ENCODE measurements at places on chromosomes 4 and X. TPM values are rescaled to one million over a fixed set of nuclear protein-coding genes. Genes with fewer than 3 reads are reported as not detected.

DNA sequence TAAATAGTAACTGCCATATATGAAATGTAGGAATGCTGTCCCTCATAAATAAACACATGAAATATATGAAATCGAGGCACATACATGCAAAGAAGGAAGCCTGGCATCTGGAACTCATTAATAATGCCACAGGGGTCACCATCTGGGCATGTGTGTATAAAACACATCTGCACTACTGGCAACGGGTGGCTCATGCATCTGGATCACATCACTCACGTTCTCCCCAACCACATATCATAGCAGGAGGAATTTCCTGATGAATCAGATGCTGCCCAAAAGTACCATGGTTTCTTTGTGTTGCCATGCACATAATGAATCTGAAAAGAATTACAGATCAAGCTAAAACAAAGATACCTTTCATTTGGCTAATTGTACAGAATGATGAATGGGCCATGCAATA, 28.6 kb downstream of the RNF175 start:
- no peak for DNase-seq

- no peak for DNase-seq
Measured at GRCh38 chr4:39620551-39621313, 17.9 kb downstream of the SMIM14 start.

- DNase-seq, result no peak
Measured at GRCh38 chr4:103002551-103002950, 17.0 kb downstream of the SLC9B1 start.

Gene SHROOM3
- total RNA-seq, result 6.4 TPM

Gene SSX2
- not detected for total RNA-seq

GRCh38 chr4:76649086-76649485, 214.1 kb downstream of the SHROOM3 start:
- DNase-seq, result no peak

- DNase-seq, result no peak
Measured at GRCh38 chr4:72709475-72709874, 140.5 kb upstream of the ADAMTS3 start.

Gene HTN3
- total RNA-seq, result not detected

GRCh38 chrX:103369479-103369878, 6.9 kb upstream of the BEX3 start:
- DNase-seq, result no peak

DNA sequence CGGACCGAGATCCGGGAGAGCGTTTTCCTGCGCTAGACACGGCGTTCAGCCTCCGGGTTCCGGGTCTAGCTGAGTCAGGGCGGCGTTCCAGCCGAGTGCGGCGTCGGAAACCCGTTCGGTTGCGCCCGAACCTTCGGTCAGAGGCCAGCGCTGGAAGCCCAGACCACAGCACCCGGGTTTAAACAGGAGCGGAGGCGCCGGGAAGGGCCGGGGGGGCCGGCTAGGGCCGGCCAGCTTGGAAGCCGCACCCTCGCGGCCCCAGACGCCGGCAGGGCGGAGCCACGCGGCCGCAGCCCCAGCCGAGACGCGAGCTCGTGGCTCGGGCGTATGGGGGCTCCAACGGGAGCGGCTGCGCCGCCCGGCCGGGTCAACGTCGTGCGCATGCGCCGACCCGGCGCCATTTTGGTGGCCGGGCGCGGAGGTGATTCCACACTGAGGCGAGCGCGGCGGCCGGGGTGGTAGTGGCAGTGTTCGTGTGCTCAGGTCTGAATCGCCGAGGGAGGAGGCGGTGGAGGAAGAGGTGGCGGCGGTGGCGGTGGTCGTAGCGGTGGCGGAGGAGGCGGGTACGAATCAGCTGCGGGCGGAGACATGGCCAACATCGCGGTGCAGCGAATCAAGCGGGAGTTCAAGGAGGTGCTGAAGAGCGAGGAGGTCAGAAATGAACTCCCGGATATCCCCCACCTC, at the start of gene UBE2K:
UBE2K (plus strand) TSS at position 397 of the 684 bp plus-strand sequence; CDS start at position 589, 192 bp downstream.
- DNase-seq, result peak; percentile 88

- no peak for DNase-seq
Measured at GRCh38 chr4:117660668-117661067, 373.6 kb upstream of the NDST3 start.

DNA sequence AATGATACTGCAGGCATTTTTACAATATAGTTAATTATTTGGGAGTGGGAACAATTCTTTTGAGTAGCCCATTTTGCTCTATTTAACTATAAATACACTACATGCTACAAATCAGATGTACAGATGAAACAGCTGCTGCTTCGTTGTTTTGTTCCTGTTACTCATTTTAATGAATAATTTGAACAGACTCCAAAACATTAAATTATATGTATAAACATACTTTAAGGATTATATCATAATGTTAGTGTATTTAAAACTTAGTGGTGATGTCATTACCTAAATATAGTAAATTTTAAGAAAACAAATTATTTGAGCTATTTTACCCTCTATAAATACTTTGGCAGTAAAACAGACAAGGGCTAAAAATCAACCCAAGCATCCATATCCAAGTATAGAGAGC, 60.7 kb downstream of the GAB1 start:
- DNase-seq, result no peak

DNA sequence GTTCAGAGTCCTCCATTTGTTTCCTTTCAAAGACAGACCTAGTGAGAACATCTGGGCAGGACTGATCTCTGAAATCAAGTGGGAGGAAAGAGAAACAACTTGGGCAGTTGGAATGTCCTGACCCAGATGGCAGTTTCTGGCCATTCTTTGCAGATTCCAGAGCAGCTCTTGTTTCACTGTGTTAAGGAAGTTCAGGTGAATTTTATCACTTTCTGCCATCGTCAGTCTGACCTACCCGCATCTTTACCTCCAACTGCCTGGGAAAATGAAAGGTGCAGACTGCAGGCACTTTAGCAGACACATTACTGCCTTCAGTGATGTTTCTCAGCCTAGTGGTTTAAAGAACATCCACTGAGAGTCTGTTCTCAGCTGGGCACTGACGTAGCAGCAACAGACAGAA, 216.2 kb downstream of the CEP135 start:
- DNase-seq, result no peak

Gene CCSER1
- total RNA-seq, result 82.8 TPM

Gene HSFX1
- total RNA-seq, result 4.0 TPM

GRCh38 chrX:71118032-71118984, at the start of gene MED12:
TSS of gene MED12 (plus strand) at chrX:71118596. CDS start at chrX:71118755, 159 bp downstream.
- DNase-seq, result peak; percentile 90

GRCh38 chr4:102055805-102056204, 265.3 kb downstream of the BANK1 start:
- no peak for DNase-seq

Gene USP17L11
- not detected for total RNA-seq

DNA sequence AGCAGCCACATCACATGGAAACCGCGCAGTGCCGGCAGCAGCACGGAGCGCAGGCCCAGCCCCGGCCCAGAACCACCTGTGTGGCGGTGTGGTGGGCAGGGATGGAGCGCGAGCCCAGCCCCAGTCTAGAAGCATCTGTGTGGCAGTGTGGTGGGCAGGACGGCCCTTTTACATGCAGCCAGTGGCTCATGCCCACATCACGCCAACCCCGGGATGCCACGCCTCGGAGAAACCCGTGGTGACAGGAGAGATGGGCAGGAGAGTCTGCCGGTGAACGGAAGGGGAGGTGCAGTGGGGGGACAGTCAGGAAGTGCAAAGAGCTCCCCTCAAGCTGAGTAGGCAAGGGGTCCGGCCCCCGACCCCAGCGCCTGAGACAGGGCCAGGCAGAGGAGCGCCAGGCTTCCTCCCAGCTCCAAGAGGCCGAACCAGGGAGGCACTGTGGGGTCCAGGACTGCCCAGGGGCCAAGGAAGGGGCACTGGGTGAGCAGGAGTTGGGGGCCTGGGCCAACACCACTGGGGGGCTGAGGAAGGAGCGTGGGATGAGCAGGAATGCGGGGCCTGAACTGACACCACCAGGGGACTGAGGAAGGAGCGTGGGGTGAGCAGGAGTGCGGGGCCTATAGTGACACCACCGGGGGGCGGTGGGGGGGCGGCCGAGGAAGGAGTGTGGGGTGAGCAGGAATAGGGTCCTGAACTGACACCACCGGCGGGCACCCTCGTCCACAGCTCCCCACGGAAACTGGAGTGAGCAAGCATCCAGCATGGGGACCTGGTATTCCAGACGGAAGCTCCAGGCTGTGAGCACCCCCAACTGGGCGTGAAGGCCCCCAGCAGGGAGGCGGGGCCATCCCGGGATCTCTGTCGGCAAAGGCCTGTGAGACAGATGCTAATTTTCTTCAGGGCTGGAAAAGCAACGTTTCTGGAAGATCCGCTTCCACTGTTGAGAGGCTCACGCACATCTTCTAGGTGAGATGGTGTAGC, 28.8 kb downstream of the GAK start:
- DNase-seq, result no peak

Gene NDST4
- 0.99 TPM for total RNA-seq

- peak; percentile 68 for DNase-seq
Measured at GRCh38 chr4:99723612-99724011, 66.0 kb upstream of the C4orf54 start.

Gene LRIT3
- total RNA-seq, result 0.37 TPM

GRCh38 chrX:45233531-45233930, 32.9 kb upstream of the DIPK2B start:
- DNase-seq, result no peak

Gene WDFY3
- 168 TPM for total RNA-seq

- no peak for DNase-seq
Measured at GRCh38 chrX:52422884-52423283, 54.1 kb downstream of the XAGE2 start.

Gene GRIA2
- 4.1 TPM for total RNA-seq

Gene FRMPD4
- total RNA-seq, result 1.6 TPM

- no peak for DNase-seq
Measured at GRCh38 chrX:9133426-9133825, 99.5 kb upstream of the FAM9B start.

Gene BTC
- total RNA-seq, result 1.0 TPM

Gene CYSLTR1
- total RNA-seq, result 0.19 TPM

Gene SPANXN4
- 13.9 TPM for total RNA-seq

Gene CD40LG
- not detected for total RNA-seq

Gene PAGE2B
- 50.8 TPM for total RNA-seq

GRCh38 chr4:126766241-126766640, 866.5 kb upstream of the INTU start:
- no peak for DNase-seq

GRCh38 chr4:81257021-81257420, 42.0 kb upstream of the PRKG2 start:
- no peak for DNase-seq

DNA sequence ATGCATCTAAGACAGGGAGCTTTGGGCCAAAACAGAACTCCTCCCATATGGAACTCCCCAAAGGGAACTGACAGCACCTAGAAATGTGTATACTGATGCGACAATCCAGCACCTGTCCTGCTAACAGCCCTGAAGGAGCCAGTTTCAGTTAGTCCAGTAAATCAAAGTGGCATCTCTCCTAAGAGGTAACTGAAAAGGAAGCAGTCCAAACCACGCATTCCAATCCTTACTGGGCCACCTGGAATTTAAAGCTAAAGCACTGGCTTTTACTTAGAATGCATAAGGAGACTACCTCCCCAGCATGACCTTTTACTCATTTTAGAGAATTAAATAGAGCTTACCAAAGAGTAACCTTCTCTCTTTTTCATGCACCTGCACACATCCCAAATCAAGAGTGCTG, 586.8 kb upstream of the PITX2 start:
- DNase-seq, result no peak

Gene PTPN13
- 48.9 TPM for total RNA-seq

Gene CXCL10
- not detected for total RNA-seq

Gene NAA11
- 17.2 TPM for total RNA-seq

DNA sequence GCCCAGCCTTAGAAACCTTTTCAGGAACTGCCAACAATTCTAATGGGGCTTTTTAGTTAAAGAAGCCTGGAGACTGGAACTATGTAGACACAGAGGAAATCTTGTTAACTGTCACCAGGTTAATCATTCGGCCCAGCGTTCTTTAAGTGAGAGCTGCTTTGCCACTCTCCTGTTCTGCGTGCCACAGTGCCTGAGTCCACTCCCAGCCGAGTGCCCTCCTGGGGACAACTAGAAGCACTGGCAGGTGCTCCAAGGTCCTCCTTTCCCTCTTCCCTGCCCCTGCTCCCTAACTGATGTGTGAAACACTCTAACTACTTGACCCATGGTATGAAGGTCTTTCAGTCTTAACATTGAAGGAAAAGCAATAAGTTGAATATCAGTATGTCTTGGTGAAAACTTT, 151.2 kb upstream of the TLL1 start:
- DNase-seq, result no peak

- no peak for DNase-seq
Measured at GRCh38 chr4:188554413-188554812, 415.2 kb downstream of the TRIML1 start.

DNA sequence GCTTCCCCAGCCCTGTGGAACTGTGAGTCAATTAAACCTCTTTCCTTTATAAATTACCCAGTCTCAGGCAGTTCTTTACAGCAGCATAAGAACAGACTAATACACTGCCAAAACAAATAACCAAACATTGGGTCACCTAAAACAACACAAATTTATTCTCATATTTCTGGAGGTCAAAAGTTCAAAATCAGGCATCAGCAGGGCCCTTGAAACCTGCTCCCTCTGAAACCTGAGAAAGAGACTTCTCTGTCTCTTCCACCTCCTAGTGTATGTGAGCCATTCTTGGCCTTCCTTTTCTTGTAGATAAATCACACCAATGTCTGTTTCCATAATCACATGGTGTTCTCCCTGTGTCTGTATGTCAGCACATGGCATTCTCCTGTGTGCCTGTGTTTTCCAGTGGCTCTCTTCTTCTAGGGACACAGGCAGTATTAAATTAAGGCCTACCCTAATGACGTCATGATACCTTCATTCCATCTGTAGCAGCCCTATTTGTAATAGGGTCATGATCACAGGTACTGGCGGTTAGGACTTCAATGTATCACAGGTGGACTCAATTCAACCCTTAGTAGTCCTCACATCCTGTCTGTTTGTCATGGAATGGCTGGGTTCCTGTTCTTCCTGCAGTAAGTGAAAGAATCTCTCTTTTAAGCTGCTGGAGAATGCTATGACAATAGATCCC, 147.3 kb upstream of the CLNK start:
- DNase-seq, result no peak

DNA sequence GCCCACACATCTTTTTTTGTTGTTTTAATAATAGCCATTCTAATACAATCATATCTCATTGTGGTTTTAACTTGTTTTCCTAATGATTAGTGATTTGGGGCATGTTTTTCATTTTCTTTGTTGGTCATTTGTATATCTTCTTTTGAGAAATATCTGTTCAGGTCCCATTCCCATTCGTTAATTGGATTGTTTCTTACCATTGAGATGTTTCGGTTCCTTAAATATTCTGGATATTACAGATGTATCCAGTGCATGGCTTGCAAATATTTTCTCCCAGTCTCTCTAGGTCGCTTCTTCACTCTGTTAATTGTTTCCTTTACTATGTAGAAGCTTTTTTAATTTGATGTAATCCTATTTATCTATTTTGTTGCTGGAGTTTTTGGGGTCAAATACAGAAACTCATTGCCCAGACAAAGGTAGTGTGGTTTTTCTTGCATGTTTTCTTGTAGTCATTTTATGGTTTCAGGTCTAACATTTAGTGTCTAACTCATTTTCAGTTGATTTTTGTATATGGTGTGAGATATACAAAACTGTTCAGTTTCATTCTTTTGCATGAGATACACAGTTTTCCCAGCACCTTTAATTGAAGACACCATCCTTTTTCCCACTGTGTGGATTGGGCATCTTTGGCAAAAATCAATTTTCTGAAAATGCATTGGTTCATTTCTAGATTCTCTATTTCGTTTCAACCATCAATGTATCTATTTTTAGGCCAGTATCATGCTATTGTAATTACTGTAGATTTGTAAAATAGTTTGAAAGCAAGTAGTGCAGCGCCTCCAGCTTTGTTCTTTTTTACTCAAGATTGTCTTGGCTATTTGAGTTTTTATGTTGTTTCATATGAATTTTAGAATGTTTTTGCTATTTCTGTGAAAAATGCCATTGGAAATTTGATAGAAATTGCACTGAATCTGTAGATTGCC, 195.9 kb downstream of the SCFD2 start:
- DNase-seq, result no peak

Data from testis (tissue), 5 donors.